Head of caudate nucleus (tissue), 42 donors: ENCODE measurements at places on chromosomes 13 and 19.

DNA sequence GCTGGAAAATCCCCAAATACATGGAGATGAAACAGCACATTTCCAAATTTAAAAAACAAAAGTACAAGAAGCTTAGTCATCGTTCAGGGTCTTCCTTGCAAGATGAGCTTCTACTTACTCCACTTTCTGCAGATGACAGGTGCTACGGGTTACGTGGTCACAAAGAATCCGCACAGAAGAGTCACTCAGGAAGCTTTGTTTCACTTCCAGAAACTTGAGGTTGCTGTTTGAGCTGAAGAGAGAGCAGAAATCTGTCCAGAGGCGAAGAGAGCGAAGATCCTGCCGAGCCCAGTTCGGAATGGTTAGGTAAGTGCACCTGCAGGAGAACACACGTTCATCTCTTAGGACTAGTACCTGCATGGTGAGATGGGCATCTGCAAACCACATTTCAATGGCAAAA, 9.4 kb downstream of the NLRP7 start:
- DNase-seq: no peak

DNA sequence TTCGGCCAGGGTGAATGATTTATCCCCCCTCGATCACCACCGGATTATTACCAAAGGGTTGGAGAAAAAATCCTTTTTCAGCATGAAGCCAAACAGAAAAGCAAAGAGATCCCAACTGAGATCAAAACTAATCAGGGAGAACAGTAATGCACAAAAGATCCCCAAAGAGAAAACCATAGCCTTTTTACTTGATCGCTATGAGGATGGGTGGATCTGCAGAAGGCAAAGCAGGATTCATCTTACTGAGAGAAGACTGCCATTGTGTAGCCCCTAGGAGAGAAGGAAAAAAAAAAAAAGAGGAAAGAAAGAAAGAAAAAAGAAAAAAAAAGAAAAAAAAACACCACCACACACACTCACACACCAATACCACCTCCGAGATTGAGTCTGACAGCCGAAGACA, at the start of gene FGF14:
FGF14 (minus strand) TSS at position 283 of the 400 bp plus-strand sequence.
- no peak for DNase-seq

- DNase-seq: no peak
Observed at GRCh38 chr13:44868397-44868796, 120.9 kb downstream of the NUFIP1 start.

DNA sequence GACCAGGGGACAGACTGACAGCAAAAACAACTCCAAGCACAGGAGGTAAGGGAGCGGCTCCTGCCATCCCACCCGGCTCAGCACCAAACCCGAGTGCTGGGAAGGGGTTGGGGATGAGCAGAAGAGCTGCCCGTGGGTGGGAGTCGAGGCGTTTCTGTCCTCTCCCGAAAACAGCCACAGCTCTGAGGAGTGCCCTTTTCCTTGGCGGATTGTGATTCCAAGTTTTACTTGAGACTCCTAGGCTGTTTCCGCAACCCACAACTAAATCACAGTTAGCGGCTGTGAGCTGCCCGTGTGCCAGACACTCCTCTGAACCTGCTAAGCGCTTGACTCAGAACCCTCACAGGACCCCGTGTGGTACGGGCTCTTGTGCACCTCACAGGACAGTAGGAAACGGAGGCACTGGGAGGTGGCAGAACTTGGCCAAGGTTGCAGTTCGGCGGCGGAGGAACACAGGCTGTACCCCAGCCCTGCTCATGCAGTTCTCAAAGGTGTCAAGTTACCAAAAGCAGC, 21.4 kb downstream of the CFAP97D2 start:
- no peak for DNase-seq

GRCh38 chr13:39385154-39385553, 217.8 kb downstream of the LHFPL6 start:
- DNase-seq: no peak

GRCh38 chr19:51168564-51169282, 26.6 kb downstream of the SIGLEC7 start:
- DNase-seq: no peak

DNA sequence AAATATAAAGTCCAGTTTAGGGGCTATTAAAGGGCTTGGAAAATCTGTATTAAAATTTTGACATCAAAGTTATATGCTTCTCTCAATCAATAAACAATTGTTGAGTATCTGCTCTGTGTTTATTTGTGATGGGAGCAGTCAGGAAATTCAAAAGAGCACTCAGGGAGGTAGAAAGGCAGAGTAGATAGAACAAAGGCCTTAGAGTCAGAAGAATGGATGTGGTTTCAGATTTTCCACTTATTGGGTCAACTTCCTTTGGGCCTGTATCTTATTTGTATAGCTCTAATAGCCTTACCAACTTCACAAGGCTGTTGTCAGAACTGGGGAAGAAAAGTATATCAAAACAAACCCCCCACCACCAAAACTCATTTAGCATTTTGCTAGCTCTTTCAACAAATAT, 302.6 kb downstream of the SPRY2 start:
- DNase-seq: no peak
